ENCODE measurements at places on chromosomes 2 and 18. TPM values are rescaled to one million over a fixed set of nuclear protein-coding genes. Genes with fewer than 3 reads are reported as not detected.
A peak's percentile ranks its signal among the peaks of the same experiment; 100 is the strongest.

DNA sequence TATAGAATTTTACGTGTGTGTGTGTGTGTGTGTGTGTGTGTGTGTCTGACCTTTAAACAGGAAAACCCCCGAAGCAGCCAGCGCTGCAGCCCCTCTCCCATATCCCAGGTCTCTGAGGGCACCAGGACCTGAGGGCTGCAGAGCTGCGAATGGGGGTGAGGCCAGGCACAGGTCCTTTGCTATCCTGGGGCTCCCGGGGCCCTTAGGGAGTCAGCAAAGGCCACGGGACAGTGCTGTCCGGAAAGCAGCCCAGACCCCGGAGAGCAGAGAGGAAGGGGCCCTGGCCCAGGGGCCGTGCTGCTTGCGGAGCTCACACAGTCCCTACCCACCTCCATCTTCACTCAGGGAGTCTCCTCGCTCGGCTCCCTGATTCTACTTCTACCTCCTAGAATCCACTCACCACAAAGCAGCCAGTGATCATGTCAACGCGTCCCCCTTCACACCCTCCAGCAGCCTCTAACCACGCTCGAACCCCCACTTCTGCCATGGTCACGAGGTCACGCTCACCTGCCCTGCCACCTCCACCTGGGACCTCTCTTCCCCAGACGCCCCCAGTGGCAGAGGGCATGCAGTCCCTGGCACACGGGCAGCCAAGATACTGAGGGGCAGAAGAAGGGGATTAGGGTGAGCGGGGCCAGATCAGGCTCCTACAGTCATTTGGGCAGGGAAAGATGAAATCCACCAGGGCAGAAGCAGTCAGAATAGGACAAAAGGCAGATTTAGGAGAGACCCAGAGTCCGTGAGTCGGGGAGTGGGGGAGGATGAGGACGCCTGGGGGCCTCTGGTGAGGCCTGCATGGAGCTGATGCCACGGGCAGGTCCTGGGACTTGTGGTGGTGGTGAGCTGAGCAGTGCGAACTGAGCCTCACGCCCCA, 86.7 kb downstream of the USP40 start:
- DNase-seq: no peak

DNA sequence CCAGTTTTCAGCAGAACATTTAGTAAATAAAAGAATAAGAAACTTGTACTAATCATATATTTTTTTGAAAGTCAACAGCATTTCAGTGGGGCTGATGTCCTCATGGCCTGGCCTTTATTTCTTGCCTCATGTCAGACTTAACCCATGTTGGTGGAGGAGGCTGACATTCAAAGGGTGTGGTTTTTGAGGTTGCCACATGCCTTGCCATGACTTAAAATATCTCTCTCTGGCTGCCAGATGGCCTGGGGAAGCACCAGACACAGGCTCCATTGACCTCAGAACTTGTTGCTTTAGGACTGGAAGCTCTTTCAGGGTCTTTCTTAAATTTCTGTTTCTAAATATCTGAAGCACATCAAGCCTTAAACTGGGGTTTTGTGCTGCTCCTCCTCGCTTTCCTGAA, 32.5 kb upstream of the CD28 start:
- DNase-seq: peak; percentile 94

The RAB12 gene
- total RNA-seq: 61.8 TPM

GRCh38 chr18:55384551-55385275, 203.3 kb downstream of the TCF4 start:
- DNase-seq: peak; percentile 58

- peak; percentile 80 for DNase-seq
Observed at GRCh38 chr18:61551586-61551985, 218.4 kb downstream of the CDH20 start.

DNA sequence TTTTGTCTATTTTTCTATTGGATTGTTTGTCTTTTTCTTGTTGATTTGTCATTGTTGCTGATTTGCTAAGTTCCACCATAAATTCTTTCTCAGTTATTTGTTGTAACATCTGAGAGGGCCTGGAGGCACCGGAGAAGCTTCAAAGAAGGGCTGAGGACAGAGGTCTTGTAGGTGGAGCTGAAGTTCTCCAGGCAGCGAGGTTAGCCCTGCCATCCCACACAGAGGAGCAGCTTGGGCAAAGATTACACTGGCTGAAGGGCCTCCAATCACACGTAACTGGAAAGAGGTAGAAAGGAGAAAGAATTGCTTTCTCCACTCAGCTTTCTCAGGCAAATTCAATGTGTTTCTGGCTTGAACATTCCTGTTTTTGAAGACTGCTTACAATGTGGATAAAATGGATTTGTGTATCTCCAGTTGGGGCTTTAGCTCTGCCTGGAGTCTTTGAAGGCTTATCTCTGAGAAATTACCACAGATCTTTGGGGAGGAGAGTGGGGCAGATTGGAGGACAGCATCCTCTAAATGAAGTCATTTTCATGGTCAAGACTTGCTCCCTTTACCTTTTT, 21.1 kb upstream of the EMILIN2 start:
- no peak for DNase-seq

DNA sequence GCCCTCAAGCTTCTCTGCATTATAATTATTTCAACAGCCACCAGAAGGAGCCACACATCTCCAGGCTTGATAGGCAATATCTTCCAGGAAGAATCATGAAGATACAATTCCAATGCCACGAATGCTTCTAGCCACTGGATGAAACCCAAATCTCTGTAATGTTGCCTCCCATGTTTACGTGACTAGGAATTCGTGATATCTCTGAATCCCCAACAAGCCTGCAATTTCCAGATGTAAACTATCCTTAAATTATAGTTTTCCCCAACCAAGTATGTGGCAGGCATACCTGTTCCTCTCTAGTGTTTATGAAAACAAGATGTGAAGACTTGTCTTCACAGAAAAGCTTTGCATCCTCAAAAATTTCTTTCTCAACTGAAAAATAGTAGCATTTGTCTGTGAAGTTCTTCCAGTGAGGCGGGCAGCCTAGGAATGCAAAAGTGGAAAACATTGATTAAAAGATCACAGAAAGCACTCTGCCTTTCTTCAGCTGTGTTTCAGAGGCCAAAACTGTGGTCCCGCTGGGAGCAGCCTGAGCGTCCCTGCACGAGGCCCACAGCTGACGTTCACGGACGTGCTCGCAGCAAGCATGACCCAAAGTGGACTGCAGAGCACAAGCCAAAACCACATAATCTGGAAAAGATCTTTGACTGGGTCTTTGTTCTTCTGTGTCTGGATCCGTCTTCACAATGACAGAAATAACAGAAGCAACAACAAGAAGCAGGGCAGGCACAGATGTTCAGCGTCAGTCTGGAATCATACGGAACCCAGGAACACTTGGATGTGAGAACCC, 65.1 kb upstream of the THOC1 start:
- peak; percentile 68 for DNase-seq

DNA sequence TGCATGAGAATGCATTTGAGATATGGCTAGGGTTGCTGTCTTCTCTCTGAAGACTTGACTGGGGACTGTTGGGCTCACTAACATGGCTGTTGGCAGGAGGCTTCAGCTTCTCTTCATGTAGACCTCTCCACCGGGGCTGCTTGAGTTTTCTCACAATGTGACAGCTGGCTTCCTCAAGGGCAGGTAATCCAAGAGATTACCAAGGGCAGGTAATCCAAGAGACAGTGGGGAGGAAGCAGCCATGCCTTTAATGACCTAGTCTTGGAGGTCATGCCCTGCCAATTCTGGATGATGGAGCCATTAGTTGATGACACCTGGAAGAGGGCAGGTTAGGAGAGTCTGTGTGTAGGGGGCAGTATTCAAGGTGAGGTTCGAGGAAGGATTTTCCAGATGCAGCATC, 40.5 kb downstream of the NEURL3 start:
- DNase-seq: no peak

DNA sequence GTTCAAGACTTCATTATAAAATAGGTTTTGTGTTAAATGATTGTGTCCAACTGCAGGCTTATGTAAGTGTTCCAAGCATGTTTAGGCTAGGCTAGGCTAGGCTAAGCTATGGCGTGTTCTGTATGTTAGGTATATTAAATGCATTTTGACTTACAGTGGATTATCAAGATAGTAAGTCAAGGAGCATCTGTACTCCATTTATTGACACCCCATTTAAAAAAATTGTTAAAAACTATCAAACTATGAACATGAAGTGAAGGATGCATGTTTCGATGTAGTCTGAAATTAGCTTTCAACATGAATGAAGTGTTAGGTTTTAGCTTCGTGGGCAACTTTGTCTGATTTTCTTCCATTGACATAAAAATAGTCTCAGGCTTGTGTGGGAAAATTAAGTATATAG, 290.5 kb downstream of the PARD3B start:
- DNase-seq: no peak

GRCh38 chr18:77127769-77128671, 4.6 kb downstream of the MBP start:
- peak; percentile 92 for DNase-seq

DNA sequence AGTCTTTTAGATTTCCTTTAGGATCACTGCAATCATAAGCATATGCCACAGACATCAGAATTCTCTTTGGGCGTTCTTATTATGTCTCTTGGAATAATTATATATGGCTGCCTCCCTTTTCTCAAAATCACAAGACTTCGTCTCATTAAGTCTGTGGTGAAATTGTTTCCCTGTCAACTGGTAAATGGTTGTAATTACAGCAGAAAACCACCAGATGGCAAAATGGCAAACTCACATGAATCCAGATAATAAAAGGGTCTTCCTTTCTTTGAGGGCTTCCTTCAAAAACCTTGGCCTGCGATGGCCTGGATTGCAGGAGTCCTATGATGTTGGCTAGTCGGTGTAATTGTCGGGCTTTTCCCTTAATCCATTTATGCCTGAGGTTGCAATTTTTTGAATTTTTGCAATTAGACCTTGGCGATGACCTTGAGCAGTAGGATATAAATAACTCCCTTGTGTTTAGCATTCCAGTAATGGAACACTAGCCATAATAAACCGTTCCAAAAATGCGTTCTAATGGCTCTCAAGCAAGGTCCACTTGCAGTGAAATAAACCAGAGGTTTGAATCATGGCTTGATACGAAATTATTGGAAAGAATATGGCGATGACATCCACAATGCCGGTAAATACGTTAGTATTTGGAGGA, 656.4 kb downstream of the MBD2 start:
- DNase-seq: peak; percentile 19

DNA sequence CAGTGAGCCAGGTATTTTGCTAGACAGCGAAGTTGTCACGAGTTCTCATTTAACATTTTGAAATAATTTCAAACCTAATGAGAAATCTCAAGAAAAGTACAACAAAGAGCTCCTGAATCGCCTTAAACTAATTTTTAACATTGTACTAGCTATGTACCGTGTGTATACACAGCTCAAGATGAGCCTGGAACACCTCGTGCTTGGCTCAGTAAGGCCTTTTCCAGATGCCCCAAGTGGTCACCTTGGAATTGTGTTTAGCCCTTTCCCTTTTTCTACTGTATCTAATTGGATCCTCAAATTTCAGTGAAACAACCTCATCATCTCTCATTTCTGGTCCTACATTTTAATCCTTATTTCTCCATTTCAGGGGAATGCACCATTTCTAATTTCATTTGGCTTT, 7.2 kb downstream of the PTPN4 start:
- DNase-seq: no peak

- DNase-seq: no peak
Observed at GRCh38 chr2:19710230-19710629, 191.6 kb downstream of the TTC32 start.

The KCNF1 gene
- total RNA-seq: not detected

The LRATD1 gene
- total RNA-seq: 0.12 TPM

- DNase-seq: no peak
Observed at GRCh38 chr2:224576088-224576715, 9.0 kb downstream of the CUL3 start.

DNA sequence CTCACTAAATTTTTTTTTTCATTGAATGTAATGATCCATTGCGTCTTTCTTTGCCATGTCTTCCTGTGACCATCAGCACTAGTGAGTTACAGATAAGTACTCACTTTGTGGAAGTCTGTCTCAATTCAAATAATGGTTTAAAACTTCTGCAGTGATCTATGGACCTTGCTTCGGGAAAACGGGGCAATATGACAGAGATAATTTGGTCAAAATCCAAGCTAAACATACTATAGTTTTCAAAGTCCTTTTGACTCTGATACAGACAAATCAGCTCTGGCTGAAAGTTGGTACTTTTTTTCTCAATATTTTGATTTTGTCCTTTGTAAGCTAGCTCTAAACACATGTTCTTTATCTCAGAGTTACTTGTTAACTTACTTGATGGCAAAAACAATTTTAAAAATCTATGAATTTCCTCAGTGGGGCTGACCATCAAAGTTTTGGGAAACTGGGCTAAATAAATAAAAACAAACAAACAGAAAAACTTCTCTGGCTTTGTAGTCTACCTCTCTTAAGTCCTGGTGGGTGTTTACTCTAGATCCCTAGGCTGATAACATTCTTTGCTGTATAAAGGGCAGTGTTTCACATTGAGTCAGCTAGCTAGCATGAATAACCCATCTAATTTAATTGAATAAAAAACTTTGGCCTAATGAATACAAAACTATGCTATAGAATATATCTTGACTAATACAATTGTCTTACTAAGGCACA, 327.6 kb downstream of the RDH14 start:
- peak; percentile 38 for DNase-seq

- no peak for DNase-seq
Observed at GRCh38 chr18:48753691-48754090, 197.1 kb downstream of the SMAD7 start.

The AGXT gene
- 0.10 TPM for total RNA-seq

DNA sequence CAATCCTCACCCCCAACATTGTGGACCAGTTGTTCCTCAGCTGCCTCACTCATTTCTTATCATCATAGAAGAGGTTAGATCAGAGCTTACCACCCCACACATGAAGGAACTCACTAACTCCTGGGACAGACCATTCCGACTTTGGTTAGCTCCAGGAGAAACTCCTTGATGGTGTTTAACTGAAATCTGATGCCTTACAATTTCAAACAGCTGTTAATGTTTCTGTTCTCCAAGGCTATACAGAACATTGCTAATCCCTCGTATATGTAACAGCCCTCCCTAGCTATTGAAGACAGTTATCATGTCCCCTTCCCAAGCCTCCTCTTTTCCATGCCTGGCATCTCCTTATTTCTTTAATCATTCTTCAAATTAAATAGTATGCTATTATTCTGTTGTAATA, 14.8 kb downstream of the ERBB4 start:
- no peak for DNase-seq

The WIPF1 gene
- total RNA-seq: 35.3 TPM

The PCGF1 gene
- total RNA-seq: 44.7 TPM

GRCh38 chr2:73284296-73285158, at the start of gene FBXO41:
TSS of gene FBXO41 (minus strand) at chr2:73284478. CDS start at chr2:73269630, 14,848 bp downstream.
- peak; percentile 37 for DNase-seq

DNA sequence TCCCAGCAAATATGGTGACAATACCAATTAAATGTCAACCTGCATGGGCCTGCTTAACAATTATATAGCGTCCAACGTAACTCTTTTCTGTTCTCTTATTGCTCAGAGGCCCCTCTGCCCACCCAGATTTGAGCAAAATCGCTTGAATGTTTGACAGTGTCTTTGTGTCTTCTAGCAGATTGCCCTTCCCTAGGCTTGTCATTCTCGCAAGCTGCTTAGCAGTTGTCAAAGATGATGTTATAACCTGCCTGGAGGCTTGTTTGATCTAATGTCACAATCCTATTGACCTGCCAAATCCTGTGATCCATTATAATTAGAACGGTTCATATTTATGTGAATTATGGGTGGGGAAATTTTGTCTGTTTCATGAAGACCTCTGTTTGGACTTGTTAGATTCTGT, 108.8 kb downstream of the FARSB start:
- no peak for DNase-seq

GRCh38 chr2:200068642-200069041, 113.3 kb downstream of the MAIP1 start:
- DNase-seq: no peak

The SCN2A gene
- total RNA-seq: 0.29 TPM

The TMEM169 gene
- total RNA-seq: 2.9 TPM

- DNase-seq: peak; percentile 10
Observed at GRCh38 chr18:59878644-59879043, 21.2 kb upstream of the PMAIP1 start.
